ENCODE measurements at places on chromosomes 5 and 9. TPM values are rescaled to one million over a fixed set of nuclear protein-coding genes. Genes with fewer than 3 reads are reported as not detected.

The PCDHB13 gene
- 1.4 TPM for total RNA-seq

The SLCO6A1 gene
- total RNA-seq = not detected

The ATOX1 gene
- total RNA-seq = 196 TPM

The ZBTB5 gene
- total RNA-seq = 4.2 TPM

The ORM2 gene
- not detected for total RNA-seq

The ASS1 gene
- 249 TPM for total RNA-seq

The HSDL2 gene
- 32.4 TPM for total RNA-seq

The ZDHHC11B gene
- total RNA-seq = 0.31 TPM

The PCDHGA3 gene
- 5.1 TPM for total RNA-seq

The DAB2IP gene
- 5.8 TPM for total RNA-seq

The MAMDC4 gene
- total RNA-seq = 0.37 TPM

The DIPK1B gene
- total RNA-seq = 9.2 TPM

The ARHGEF37 gene
- 2.2 TPM for total RNA-seq

The SLC25A2 gene
- total RNA-seq = not detected

The LCN9 gene
- total RNA-seq = not detected

The SFXN1 gene
- total RNA-seq = 21.5 TPM

The DOLK gene
- total RNA-seq = 20.7 TPM

The KCNN2 gene
- not detected for total RNA-seq

The SPATA31C1 gene
- total RNA-seq = not detected

The CCDC187 gene
- 0.05 TPM for total RNA-seq

The ANKRD20A1 gene
- total RNA-seq = not detected

The TMEM8B gene
- total RNA-seq = 3.7 TPM

The OR13C5 gene
- total RNA-seq = not detected

The GARIN3 gene
- not detected for total RNA-seq

The KIF12 gene
- not detected for total RNA-seq

The CA9 gene
- 3.9 TPM for total RNA-seq

The SPINK13 gene
- 6.4 TPM for total RNA-seq

The CAMK2A gene
- not detected for total RNA-seq

The FCN2 gene
- not detected for total RNA-seq
